ENCODE measurements at places on chromosomes 13 and 19.

DNA sequence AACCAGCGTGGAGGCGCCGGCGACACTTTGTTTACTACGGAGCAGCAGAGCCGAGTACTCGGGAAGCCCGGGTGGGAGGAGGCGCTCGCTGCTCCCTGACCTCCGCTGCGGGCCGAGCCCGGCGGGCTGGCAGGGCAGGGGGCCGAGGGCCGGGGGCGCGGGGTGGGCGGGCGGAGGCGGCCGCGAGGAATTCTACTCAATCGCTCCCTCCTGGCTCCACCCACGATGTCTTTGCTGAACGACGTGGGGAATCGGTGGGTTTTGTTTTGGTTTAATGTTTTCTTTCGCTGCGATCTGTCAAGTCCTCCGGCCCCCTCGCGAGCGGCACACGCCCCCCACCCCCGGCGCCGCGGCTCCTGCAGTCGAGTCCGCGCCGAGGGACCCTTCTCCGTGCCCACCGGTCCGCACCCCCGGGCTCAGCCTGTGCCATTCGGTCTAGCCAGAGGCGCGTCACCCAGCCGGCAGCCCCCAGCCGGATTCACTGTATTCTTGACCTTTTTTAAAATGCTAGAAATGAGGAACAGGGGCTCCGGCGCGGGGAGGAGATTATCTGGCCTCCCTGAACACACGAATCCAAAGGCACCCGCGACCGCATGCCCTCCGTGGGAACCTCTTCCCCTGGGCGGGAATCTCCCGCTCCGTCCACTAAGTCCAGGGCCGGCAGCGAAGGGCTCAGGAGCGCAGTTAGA lies 636 bp upstream of the FOXO1 start:
- no peak for DNase-seq

DNA sequence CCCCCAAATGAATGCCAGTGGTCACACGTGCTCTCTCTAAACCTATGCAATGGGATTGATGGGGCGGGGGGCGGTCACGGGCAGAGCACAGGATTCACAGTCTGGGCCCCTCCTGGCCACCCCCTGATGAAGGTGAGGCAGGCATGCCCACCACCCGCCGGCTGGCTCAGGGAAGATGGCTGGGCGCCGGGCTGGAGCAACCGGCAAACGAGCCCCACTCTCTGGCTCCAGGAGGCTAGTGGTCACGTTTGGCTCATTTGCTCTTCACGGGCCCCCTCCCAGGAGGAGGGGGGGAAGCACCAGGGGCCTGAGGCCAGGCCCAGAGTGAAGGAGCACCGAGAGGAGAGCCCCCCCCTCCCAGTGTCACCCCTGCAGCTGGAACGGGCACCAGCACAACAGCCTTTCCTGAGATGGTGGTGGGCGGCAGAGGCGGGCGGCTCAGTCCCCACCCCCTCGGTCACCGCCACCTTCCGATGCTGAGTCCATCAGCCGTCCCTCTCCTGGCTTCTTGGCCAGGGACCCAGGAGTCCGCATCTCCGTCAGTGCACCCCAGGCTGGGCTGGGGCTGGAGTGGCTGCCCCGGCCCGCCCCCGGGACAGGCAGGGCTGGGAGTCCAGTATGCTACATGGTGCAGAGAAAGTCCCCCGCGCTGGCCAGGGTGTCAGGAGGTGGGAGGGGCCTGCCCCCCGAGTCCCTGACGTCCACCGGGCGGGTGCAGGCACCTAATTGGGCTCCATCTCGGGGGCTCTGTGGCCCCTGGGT lies 9.7 kb downstream of the BBC3 start:
- no peak for DNase-seq

GRCh38 chr13:114142640-114143490 lies 10.4 kb upstream of the RASA3 start:
- no peak for DNase-seq

- DNase-seq: no peak
These were observed 144.9 kb downstream of the KLF12 start for GRCh38 chr13:73989244-73989843.

GRCh38 chr19:45515807-45516401 lies 8.6 kb downstream of the VASP start:
- DNase-seq: no peak

GRCh38 chr13:47126432-47126831 lies 229.6 kb upstream of the HTR2A start:
- DNase-seq: peak; percentile 37

GRCh38 chr19:57771417-57771816 lies 1.9 kb downstream of the ZNF586 start:
- no peak for DNase-seq

- no peak for DNase-seq
These were observed 27.8 kb downstream of the RFC3 start for GRCh38 chr13:33845572-33846302.

DNA sequence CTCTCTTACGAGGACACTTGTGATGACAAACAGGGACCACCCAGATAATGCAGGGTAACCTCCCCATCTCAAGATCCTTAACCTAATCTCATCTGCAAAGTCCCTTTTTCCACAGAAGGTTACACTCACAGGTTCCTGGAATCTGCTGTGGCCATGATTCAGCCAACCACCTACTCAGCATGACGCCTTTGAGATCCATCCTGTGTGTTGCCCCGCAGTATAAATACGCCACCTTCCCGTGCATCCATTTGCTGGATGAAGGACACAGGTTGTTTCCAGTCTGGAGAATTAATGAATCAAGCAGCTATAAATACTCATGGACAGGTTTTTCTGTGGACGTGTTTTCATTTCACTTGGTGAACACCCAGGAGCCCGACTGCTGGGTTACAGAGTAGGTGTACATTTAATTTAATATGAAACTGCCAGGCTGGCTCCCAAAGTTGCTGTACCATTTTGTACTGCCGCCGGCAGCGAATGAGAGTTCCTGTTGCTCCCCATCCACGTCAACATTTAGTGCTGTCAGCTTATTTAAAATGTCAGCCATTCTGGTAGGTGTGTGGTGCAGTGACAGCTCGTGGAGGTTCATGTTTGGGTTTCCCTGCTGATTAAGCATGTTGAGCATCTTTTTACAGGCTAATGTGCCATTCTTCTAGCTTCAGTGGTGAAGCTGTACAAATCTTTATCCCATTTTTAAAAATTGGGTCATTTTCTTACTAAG lies 40.2 kb downstream of the ELL start:
- DNase-seq: no peak

- DNase-seq: no peak
These were observed 15.5 kb upstream of the CYP4F2 start for GRCh38 chr19:15913384-15913783.

GRCh38 chr13:69948016-69948415 lies 159.6 kb upstream of the ATXN8OS start:
- DNase-seq: no peak

DNA sequence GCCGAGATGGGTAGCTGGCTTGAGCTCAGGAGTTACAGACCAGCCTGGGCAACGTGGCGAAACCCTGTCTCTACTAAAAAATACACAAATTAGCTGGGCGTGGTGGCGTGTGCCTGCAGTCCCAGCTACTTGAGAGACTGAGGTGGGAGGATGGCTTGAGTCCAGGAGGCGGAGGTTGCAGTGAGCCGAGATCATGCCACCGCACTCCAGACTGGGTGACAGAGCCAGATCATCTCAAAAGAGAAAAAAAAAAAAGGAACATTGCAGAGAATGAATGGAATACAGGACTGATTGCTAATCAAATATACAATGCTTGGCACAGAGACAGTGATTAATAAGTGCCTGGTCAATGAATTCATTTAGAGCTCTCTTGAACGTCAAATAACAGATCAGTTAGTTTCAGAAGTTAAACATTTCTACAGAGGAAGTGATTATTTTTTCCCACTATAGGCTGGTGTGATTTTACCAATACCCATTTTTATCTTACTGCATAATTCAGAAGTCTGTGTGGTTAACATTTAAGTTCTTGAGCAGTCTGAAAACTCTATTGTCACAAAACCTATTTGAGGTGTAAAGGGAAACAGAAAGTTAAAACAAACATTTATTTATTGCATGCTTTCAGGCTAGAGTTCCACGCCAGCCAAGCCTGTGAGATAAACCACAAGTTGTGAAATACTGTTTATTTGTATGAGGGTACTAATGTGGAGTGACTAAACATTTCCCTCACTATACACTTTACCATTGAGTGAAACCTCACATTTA lies 7.7 kb upstream of the TBC1D4 start:
- peak; percentile 45 for DNase-seq

GRCh38 chr13:52783943-52784342 lies 44.3 kb upstream of the CNMD start:
- no peak for DNase-seq

Measured in RPMI7951 (cell line).